Activated naive CD8-positive, alpha-beta T cell treated with anti-CD3 and anti-CD28 coated beads, Interleukin-2, amount 50 U/mL, for 24 hours (primary cell): ENCODE measurements at places on chromosomes 12 and 14.

GRCh38 chr12:30345744-30346471, 349.8 kb downstream of the IPO8 start:
- DNase-seq = no peak
- no peaks in the 10 kb centered on the region for H3K36me3 ChIP-seq
- no peak overlapping the region for H3K27ac ChIP-seq
- no peaks in the 10 kb centered on the region for H3K27me3 ChIP-seq
- no peaks in the 10 kb centered on the region for H3K4me1 ChIP-seq
- H3K4me3 ChIP-seq = no peak overlapping the region

- DNase-seq = no peak
- H3K4me3 ChIP-seq = no peak overlapping the region
- H3K27ac ChIP-seq = no peak overlapping the region
- H3K27me3 ChIP-seq = peaks cover 3% of the 10 kb centered on the region
Measured at GRCh38 chr14:88879022-88879421, 54.6 kb downstream of the TTC8 start.

GRCh38 chr12:52371716-52372115, 4.4 kb upstream of the KRT85 start:
- no peaks in the 10 kb centered on the region for H3K4me1 ChIP-seq
- H3K27ac ChIP-seq = no peak overlapping the region

GRCh38 chr14:54718046-54718445, 151.1 kb downstream of the SAMD4A start:
- H3K27ac ChIP-seq = no peak overlapping the region
- peaks cover 8% of the 10 kb centered on the region for H3K27me3 ChIP-seq
- no peak overlapping the region for H3K4me3 ChIP-seq
- peaks cover 16% of the 10 kb centered on the region for H3K4me1 ChIP-seq
- H3K36me3 ChIP-seq = no peaks in the 10 kb centered on the region

- DNase-seq = no peak
- peaks cover 91% of the 10 kb centered on the region for H3K4me1 ChIP-seq
- H3K27ac ChIP-seq = peak overlapping the region; percentile 60
Measured at GRCh38 chr14:50067723-50068495, 48.5 kb downstream of the VCPKMT start.

DNA sequence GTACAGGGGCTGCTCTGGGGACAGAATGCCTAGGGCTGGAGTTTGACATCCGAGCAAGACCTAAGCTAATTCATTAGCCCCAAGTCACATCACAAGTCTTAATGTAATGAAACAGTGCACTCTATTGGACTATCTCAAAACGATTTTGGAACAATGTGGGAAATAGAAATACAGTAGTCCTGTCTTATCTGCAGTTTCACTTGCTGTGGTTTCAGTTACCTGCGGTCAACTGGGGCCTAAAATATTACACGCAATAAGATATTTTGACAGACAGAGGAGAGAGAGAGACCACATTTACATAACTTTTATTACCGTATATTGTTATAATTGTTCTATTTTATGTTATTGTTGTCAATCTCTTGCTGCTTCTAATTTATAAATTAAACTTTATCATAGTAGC, 21.1 kb downstream of the MOAP1 start:
- H3K27me3 ChIP-seq = no peaks in the 10 kb centered on the region
- no peak overlapping the region for H3K27ac ChIP-seq
- no peaks in the 10 kb centered on the region for H3K4me1 ChIP-seq
- DNase-seq = no peak
- no peaks in the 10 kb centered on the region for H3K36me3 ChIP-seq
- H3K4me3 ChIP-seq = no peak overlapping the region

DNA sequence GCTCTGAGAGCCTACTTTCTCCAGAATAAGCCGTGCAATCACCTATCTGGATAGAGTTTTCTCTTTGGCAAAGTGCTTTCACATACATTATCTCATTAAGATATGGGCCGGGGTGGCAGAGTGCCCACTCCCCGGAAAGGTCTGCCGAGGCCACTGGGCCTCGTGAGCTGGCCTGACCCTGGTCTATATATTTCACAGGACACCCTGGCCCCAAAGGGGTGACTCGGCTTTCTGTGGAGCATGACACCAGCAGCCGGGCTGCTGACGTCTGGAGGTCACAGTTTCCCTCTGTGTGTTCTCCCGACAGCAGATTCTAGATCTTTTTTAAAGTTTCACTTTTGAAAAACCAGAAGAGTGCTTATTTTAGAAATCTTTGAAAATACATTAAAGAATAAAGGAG, 27.9 kb upstream of the ATP2A2 start:
- no peak overlapping the region for H3K27ac ChIP-seq
- no peak for DNase-seq
- H3K4me1 ChIP-seq = no peaks in the 10 kb centered on the region
- H3K4me3 ChIP-seq = no peak overlapping the region
- no peaks in the 10 kb centered on the region for H3K27me3 ChIP-seq
- no peaks in the 10 kb centered on the region for H3K36me3 ChIP-seq

DNA sequence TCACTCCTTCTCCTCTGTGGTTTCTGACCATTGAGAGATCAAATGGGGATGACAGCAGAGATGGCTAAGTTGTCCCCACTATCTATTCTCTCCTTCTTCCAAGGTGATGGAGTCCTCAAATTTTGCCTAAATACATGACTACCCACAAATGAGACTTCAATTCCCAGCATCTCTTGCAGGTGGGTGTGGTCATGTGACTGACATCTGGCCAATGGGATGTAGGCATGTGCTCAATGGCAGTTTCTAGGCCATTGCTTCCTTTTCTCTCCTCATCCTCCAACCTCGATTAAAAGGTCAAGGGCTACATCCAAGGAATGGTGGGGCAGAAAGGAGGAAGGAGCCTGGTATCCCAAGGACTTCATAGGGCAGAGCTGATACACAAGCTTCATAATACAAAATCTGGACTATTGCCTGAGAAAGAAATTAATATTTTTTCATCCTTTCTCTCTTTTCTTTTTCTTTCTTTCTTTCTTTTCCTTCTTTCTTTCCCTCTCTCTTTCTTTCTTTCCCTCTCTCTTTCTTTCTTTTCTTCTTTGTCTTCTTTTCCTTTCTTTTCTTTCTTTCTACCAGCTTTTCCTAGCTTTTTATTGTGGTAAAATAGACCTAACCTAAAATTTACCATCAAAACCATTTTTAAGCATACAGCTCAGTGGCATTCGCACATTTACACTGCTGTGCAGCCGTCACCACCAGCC, 100.9 kb upstream of the PRB2 start:
- no peaks in the 10 kb centered on the region for H3K36me3 ChIP-seq
- no peak for DNase-seq
- H3K4me1 ChIP-seq = peaks cover 7% of the 10 kb centered on the region
- H3K27ac ChIP-seq = no peak overlapping the region
- no peak overlapping the region for H3K4me3 ChIP-seq

DNA sequence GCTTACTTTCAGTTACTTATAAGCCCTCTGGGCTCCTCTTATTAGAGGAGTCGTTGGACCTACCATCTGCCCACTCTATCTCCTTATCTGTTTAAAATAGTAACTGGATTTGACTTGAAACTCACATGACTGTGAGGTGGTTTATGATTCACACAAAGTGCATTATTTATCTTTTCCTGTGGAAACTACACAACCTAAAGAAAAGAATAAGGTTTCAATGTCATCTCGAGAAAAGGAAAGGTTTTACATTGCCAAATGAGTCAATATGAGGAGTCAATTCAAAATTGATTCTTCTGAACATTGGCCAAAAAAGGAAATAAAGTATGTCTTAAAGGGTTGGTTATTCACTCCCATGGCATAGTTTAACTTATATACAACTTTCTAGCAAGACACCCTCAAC, 225.0 kb upstream of the G2E3 start:
- peaks cover 6% of the 10 kb centered on the region for H3K4me1 ChIP-seq
- H3K36me3 ChIP-seq = no peaks in the 10 kb centered on the region
- H3K4me3 ChIP-seq = no peak overlapping the region
- no peak overlapping the region for H3K27ac ChIP-seq

DNA sequence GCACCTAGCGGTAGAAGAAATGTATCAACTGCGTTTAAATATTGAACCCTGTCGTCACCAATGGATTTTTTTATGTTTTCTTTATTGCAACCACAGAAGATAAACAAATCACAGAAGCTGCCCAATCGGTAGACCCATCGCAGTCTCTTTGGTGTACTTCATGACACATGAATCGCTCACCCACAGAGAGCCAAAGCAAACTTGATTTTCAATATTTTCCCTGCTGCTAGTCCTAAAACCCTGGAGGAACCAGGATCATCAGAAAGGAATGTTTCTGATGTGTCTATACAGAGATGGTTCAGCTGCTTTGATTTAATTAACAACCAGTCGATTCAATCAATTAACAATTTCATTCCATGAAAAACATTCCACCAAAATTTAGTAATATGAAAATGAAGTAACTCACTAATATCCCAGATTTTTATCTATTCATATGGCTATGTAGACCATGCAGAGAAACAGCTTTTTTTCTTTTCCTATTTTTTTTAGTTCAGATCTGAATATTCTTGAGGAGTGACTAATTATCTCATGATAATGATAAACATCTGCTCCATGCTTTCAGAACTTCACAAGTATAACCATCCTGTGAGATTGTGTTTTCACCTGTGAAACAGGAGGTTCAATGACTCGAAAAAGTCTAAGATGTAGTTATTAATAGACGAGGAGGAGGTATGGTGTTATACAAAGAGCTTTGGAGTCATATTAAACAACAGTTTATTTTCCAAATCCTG, 46.1 kb downstream of the DIO2 start:
- no peak overlapping the region for H3K27ac ChIP-seq
- no peaks in the 10 kb centered on the region for H3K36me3 ChIP-seq
- no peak for DNase-seq
- no peaks in the 10 kb centered on the region for H3K4me1 ChIP-seq
- no peak overlapping the region for H3K4me3 ChIP-seq

GRCh38 chr12:26971963-26972362, 33.7 kb downstream of the FGFR1OP2 start:
- peak; percentile 53 for DNase-seq
- H3K27ac ChIP-seq = no peak overlapping the region
- peaks cover 30% of the 10 kb centered on the region for H3K36me3 ChIP-seq
- no peak overlapping the region for H3K4me3 ChIP-seq

DNA sequence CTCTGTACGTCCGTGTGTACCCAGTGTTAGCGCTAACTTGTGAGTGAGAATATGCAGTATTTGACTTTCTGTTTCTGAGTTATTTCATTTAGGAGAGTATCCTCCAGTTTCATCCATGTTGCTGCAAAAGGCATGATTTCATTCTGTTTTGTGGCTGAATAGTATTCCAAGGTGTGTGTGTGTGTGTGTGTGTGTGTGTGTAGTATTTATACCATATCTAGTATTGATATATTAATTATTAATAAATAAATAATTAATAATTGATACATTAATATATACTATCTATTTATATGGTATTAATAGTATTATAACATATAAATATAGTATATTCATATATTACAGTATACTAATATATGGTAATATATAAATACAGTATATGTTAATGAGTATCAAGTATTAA, 101.8 kb upstream of the CCND2 start:
- no peaks in the 10 kb centered on the region for H3K27me3 ChIP-seq
- no peak for DNase-seq
- H3K36me3 ChIP-seq = no peaks in the 10 kb centered on the region
- H3K4me3 ChIP-seq = no peak overlapping the region
- H3K4me1 ChIP-seq = peaks cover 27% of the 10 kb centered on the region

GRCh38 chr12:132021031-132021871, 71.5 kb downstream of the EP400 start:
- H3K27ac ChIP-seq = peak overlapping the region; percentile 42
- no peaks in the 10 kb centered on the region for H3K4me1 ChIP-seq
- no peaks in the 10 kb centered on the region for H3K27me3 ChIP-seq
- H3K36me3 ChIP-seq = peaks cover 54% of the 10 kb centered on the region
- DNase-seq = no peak
- no peak overlapping the region for H3K4me3 ChIP-seq

DNA sequence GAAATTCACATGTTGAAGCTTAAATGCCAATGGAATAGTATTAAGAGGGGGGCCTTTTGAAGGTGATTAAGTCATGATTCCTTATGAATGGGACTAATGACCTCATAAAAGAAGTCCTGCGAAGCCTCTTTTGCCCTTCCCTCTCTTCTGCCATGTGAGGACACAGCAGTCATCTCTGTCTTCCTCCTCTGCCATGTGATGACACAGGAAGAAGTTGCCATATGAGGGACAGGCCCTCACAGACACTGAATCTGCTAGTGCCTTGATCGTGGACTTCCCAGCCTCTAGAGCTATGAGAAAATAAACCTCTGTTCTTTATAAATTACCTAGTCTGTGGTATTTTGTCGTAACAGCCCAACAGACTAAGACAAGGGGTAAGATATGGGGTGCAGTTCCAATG, 100.7 kb downstream of the VCPKMT start:
- H3K4me1 ChIP-seq = peaks cover 22% of the 10 kb centered on the region
- peaks cover 21% of the 10 kb centered on the region for H3K36me3 ChIP-seq
- H3K4me3 ChIP-seq = no peak overlapping the region

GRCh38 chr12:24591079-24591626, 357.7 kb downstream of the BCAT1 start:
- no peaks in the 10 kb centered on the region for H3K36me3 ChIP-seq
- no peak overlapping the region for H3K27ac ChIP-seq
- DNase-seq = no peak
- H3K4me1 ChIP-seq = no peaks in the 10 kb centered on the region

DNA sequence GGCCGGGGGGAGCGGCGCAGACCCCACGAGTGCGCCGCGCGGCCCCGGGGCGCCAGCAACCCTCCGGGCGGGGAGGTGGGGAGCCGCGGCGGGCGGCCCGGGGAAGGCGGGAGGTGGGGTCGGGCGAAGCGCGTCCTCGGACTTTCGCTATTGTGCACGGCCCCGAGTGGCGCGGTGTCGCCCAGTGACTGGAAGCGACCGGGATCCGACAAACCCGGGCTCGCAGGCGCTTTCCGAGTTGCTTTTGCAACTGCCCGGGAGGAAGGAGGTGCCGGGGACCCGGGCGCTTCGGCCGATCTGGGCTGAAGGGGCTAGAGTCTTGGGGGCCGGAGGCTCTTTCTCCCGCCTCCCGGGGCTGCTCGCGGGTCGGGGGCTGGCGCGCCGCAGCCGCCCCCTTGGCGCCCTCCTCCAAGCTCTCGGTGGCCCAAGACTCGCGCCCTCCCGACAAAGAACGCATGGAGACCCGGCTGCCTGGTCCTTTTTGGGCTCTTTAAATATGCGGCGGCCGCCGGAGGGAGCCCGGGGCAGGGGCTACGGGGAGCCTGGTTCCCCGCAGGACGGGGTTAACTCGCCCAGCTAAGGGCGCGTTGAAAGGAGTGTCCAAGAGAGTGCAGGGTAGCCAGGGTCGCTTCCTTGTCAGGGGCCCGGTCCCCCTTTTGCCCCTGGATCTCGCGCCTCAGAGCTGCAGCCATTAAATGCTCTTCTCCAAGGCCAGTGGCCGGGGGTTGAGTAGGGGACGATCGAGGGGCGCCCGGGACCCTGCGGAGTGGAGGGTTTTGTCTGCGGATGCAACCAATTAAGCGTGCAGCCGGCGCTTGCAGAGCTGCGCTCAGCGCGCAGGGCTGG, 1.4 kb downstream of the HMGA2 start:
- peaks cover 28% of the 10 kb centered on the region for H3K4me1 ChIP-seq
- peak overlapping the region; percentile 29 for H3K4me3 ChIP-seq
- DNase-seq = peak; percentile 13
- H3K27me3 ChIP-seq = peaks cover 75% of the 10 kb centered on the region
- no peaks in the 10 kb centered on the region for H3K36me3 ChIP-seq
